NCI-H2171 (cell line): ENCODE measurements at places on chromosomes 11 and 22.

GRCh38 chr11:64694821-64695365 lies 28.1 kb downstream of the NRXN2 start:
- peak; percentile 36 for DNase-seq

GRCh38 chr22:43267981-43268660 lies 75.1 kb downstream of the SCUBE1 start:
- DNase-seq, result no peak

GRCh38 chr22:27146866-27147633 lies 489.7 kb downstream of the MIAT start:
- DNase-seq, result no peak

GRCh38 chr11:102047305-102047924 lies at the start of gene CFAP300:
TSS of gene CFAP300 (plus strand) at chr11:102047437. CDS start at chr11:102047471, 34 bp downstream.
- DNase-seq, result peak; percentile 21

DNA sequence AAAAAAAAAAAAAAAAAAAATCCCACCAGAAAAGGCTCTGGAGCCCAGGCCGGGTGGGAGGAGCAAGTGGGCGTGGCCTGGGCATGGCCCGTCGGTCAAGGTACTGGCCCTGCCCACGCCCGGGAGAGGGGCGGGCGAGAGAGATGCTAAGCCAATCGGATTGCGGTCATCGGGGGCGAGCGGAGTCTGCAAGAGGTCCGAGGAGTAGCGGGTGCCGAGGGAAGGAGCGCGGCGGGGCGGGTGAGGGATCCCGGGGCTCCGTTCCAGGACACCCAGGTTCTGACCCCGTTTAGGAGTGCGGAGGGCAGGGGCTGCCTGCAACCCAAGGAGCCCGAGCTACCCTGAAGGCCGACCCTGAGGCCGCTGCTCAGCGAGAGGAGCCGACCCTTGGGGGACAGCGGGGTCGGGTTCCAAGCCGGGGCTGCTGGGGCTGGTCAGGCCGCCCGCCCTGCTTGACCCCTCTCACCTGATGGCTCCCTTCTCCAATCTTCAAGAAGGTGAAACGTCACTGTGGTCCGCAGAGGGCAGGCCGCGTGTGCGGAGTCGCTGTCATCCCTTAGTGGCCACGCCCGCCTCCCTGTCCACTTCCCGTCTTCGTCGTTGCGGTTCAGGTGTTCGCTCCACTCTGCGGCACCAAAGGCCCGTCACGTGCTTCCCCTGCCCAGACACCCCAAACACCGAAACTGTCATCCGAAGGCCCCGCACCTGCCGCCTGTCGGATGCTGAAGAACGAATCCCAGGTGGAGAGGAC lies 11.1 kb upstream of the TAB1 start:
- no peak for DNase-seq

DNA sequence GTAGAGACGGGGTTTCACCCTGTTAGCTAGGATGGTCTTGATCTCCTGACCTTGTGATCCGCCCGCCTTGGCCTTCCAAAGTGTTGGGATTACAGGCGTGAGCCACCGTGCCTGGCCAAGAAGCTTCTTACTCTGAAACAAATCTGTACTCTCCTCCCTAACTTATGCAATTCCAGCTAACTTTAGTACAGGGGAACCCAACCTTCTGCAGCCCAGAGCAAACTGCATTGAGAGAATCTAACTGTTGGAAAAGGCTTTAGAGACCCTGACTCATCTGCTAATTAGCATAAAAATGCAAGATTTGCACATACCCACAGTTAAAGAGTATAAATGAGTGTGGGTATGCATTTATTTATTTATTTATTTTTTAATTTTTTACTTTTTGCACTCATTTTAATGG lies 64.8 kb downstream of the APOL5 start:
- no peak for DNase-seq

DNA sequence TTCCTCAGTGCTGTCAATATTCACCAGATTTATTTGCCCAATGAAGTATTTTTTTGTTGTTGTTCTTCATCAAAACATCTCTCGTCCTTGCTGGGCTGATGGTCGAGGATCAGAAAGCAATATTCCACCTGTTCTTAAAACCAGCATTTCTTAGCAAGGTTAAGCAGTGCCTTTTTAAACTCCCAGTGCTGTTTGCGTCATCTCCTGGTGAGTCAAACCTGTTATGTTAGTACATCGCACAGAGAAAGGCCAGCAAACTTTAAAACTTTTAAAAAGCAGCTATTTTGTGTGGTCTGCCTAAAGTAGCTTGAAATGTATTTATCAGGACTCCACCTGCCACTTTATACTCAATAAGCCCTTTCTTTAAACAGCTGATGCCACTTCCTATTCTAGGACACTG lies 802.0 kb downstream of the KCNA4 start:
- no peak for DNase-seq

GRCh38 chr11:128480665-128481064 lies 106.7 kb downstream of the ETS1 start:
- DNase-seq, result no peak

- no peak for DNase-seq
These were observed 166.9 kb downstream of the NAV2 start for GRCh38 chr11:19879307-19880087.

- DNase-seq, result peak; percentile 48
These were observed 9.5 kb downstream of the ELFN2 start for GRCh38 chr22:37417677-37418348.

DNA sequence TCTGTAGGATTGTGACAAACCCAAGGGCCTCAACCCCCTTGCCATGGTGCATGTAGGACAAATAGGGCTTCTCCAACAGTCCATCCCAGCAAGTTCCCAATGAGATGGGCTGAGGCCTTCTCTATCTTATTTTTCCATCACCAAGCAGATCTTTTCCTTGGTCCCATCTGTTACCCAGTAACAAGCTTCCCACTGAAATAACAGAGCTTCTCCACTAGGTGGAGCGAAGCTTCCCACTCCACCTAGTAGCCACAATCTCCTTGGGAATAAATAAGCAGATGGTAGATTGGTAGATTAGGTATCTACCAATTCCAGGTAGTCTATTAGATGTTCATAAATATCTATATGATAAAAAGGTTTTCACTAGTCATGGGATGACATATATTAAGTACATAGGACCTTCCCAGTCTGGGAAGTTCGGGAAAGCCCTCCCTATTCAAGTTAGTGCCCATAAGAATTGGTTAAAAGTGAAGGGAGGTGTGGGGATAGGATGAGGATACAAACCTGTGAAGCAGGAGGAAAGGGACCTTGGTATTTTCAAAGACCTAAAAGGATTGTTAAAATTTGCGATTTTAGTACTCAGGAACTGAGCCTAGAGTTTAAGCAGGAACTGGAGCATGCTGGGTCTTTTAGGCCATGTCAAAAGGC lies 5.9 kb upstream of the OR52L1 start:
- DNase-seq, result no peak

- no peak for DNase-seq
These were observed 2.3 kb downstream of the PACSIN3 start for GRCh38 chr11:47183969-47184368.

DNA sequence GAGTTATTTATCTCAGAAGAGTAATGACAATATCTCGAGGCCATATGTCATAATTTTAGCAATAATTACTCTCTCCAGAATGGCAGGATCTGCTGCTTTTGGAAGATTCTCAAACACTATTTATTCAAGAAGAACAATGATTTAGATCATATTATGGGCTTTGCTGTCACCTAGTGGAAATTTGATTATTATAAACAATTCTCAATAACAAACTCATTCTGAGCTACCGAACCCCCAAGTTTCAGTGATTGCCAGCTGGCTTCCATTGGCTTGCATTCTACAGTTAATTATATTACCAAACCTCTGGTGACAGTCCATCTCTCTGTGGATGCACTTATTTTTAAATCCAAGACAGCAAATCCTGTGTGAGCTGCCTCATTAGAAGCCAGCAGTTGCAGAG lies 27.9 kb upstream of the SLC36A4 start:
- no peak for DNase-seq

GRCh38 chr22:38444783-38445182 lies 10.2 kb downstream of the KCNJ4 start:
- DNase-seq, result no peak

- DNase-seq, result peak; percentile 52
These were observed 11.4 kb downstream of the PACS1 start for GRCh38 chr11:66081505-66081904.

DNA sequence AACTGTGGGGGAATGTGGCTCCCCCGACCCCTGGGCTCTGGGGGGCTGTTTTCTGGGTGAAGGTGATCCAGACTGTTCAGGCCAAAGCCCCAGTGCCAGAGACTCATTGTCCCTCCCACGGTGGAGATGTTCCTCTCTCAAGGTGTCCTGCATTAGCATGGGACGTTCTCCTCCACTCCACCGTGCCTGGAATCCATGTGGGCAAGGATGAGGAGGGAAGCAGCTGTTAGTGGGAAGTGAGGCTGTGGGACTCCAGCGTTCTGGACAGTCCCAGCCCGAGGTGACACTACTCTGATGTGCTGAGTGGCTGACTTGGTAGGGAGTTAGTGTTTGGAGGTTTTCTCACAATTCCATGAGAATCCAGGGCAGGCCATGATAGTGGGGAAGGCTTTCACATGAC lies 31.4 kb upstream of the CLDN5 start:
- DNase-seq, result no peak

- DNase-seq, result no peak
These were observed 288.4 kb upstream of the CCDC90B start for GRCh38 chr11:83574519-83574918.

- DNase-seq, result no peak
These were observed 83.6 kb upstream of the NCAM1 start for GRCh38 chr11:112877581-112877980.

DNA sequence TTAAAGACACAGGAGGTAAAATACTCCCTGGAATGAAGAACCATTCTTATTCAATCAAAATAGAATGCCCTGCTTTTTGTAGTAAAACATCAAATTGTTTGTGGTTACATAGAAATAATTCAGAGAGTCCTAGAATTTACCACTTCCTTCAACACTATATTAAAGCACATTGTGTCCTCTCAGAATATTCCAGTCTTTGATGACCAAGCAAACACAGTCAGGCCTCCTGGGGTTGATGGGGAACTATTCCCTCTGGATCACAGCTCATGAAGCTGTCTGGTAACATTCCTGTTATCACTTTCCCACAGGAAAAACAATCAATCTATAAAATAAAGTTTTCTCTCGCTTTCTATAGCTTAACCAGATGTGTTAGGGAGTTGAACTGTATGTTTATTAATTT lies 389.3 kb downstream of the KCNA4 start:
- DNase-seq, result no peak

- DNase-seq, result no peak
These were observed 24.6 kb downstream of the MYBPC3 start for GRCh38 chr11:47327949-47328348.

- no peak for DNase-seq
These were observed 3.3 kb upstream of the SCARF2 start for GRCh38 chr22:20440637-20441591.

GRCh38 chr22:45067731-45068130 lies 57.9 kb upstream of the PHF21B start:
- DNase-seq, result no peak

DNA sequence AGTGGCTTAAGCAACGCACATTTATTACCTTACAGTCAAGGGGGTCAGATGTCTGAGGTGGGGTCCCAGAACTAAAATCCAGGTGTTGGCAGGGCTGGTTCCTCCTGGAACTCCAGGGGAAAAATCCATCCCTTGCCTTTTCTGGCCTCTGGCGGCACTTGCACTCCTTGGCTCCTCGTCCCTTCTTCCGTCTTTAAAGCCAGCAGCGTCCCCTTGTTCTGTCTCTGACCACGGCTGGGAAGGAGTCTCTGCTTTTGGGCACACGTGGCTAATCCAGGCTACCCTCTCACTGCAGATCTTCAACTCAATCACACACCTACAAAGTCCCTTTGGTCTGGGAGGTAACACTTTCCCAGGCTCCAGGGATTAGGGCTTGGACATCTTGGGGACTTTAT lies 73.5 kb upstream of the WNT7B start:
- no peak for DNase-seq

GRCh38 chr11:20315800-20316199 lies 47.7 kb upstream of the HTATIP2 start:
- DNase-seq, result no peak

- DNase-seq, result no peak
These were observed 1456.5 kb downstream of the TBC1D22A start for GRCh38 chr22:48218889-48219420.

DNA sequence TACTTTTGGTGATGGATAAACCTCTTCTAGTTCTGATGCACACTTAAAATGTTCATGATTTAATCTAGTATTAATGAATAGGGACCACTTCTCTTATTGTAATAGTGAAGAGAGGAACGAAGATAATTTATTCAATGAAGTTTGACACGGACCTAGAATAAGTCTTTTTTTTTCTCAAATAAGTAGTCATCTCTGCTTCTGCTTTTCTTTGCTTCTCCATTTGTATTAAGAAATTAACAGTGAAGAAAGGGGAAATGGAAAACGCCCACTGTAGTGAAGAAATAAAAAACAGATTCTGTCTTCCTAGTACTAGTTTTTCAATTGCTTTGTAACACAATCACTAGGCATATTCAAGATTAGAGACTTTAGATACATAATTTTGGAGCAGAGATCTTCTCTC lies 73.0 kb downstream of the CD44 start:
- DNase-seq, result no peak

DNA sequence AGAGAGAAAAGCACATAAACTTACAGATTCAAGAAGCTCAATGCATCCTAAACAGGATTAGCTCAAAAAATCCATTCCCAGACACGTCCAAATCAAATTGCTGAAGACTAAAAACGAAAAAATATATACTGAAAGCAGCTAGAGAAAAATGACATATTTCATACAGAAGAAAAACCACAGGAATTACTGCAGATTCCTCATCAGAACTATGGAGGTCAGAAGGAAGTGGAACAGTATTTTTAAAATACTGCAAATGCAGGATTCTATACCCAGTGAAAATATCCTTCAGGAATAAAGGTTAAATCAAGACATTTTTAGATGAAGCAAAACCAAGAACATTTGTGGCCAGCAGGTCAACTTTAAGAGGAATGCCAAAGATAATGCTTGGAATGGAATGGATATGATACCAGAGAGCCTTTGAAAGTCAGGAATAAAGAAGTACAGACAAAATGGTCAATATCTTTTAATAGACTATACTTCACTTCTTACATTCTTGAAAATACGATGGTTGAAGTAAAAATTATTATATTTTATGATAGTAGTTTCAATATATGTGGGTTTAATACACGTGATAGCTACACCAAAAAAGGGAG lies 352.9 kb downstream of the CTTN start:
- no peak for DNase-seq

DNA sequence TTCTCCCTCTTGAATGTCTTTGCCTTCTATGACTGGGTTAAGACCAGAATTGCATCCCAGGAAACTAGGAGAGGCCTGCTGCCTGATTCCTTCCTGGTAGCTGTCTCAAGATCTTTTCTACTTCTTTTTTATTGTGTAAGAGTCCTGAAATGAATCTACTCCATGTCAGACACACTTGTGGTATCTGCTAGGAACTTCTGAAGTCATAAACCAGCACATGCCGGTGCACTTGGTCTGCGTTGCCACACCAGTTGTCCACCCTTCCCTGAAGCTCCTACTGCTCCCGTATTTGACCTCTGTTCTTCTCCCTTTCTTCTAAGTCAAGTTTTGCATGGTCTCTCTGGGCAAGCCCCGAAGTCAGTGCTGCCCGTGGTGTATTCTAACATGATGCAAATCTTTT lies 644.2 kb downstream of the ETS1 start:
- DNase-seq, result no peak
